Activated effector memory CD4-positive, alpha-beta T cell treated with Interleukin-2 at 50 U/mL for 16 hours (primary cell): ENCODE measurements at places on chromosomes 6 and 20.

DNA sequence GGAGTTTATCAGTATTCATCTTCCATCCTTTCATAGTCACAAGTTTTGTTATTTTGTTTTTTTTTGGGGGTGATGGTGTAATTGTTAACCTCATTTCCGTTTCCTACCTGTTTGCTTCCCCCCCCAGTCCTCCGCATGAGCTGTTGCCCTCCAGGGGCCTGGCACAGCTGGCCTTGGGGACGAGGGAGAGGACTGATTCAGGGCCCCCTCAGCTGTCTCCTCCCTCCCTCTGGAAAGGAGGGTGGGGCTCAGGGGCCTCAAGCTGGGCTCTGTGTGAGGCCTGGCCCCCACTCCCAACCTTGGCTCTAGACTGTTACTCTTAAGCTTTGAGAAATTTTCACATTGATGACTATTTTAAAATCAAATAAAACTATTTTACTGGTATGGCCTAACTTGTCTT, 4.0 kb downstream of the LRRC73 start:
- no peak for DNase-seq

- DNase-seq = no peak
Measured at GRCh38 chr6:43338243-43338642, 29.6 kb upstream of the CRIP3 start.

DNA sequence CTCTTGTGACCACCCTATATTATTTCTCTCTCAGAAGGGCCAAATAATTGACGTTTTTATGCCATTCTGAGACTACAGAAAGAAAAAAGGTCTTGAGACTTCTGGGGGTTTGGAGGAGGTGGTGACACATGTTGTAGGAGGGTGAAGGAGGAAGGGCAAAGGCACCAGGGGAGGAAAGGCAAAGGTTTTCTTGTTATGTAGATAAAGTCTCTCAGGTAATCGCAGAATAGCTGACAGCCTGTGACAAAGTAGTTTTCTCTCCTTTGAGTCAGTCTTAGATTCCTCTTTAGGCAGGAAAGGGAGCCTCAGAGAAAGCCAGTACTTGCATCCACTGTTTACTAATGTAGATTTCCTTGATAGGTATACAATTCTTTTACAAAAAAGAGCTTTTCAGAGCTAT, 23.6 kb downstream of the OR2B2 start:
- DNase-seq = no peak

DNA sequence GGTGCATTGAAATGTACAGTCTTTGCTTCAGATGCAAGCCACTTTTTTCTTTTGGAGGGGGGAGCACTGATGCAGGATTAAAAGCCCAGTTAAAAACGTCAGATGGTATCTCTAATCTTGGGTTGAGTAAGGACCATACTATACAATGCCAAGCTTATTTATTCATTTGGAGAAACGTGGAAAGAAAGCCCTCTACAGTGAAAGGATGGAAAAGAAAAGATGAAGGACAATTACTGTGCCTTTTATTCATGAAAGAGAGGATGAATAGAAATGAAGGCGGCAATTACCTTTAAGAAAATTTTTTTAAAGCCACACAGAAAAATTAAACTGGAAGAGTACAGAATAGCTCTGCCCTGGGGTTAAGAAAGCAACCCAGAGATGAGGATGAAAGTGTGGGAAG, 2.7 kb downstream of the B3GAT2 start:
- no peak for DNase-seq

DNA sequence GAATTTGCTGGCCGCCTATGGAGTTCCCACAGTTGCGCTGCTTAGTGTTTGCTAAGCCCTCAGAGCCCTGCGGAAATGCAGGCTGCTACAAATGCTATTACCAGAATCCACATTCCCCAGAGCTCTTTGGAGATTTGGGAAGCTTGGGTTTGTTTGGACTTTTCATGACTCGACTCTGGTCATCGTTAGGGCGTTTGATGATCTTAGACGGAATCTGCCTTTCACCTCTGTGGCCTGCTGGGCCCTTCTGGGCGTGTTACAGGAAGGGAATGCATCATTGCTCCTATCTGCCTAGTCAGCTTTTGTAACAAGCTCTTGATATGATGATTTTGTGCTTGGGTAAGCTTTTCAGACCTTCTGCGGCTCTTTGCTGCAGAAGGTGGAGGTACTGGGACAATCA, 50.8 kb downstream of the EYA2 start:
- DNase-seq = no peak

DNA sequence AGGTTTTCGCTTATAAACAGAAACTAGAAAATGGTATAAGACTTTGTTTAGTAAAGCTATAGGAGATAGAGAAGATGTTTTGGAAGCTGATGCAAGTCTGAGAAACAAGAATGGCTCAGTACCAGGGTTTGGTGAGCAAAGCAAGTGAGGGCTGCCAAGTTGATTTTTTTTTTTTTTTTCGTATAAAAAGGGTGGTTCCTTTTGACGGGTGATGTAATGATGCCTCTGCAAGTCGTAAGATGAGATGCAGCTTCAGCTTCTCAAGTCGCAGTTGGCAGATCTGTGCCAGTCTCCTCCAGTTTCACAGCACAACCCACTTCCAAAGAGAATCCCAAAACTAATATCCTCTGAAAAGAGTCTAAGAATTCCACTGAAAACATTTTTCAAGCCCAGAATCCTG, 252.8 kb upstream of the CDH4 start:
- DNase-seq = no peak

DNA sequence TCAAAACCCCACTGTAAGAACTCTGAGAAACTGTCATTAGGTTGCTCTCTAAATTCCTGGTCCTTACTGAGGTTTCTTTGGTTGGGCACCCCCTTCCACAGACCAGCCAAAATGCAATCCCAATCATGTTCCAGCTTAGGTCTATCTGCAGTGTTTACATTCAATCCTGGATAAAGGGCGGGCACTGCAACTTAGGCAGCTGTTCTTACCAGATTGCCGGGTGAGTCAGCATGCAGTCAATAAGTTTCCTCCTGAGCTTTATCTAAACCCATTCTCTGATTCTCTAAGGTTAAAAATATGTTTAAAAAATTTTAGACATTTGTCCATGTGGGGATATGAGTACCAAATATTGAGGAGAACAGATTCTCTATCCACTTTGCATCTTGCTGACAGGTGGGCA, 197.8 kb downstream of the HAO1 start:
- DNase-seq = no peak

- no peak for DNase-seq
Measured at GRCh38 chr6:33455051-33455450, 675 bp downstream of the ZBTB9 start.

GRCh38 chr6:166627875-166628801, 1.1 kb upstream of the RPS6KA2 start:
- peak; percentile 53 for DNase-seq
